ENCODE measurements at places on chromosomes 1 and 21.
A peak's percentile ranks its signal among the peaks of the same experiment; 100 is the strongest.

- no peak for DNase-seq
Measured at GRCh38 chr1:223041481-223041880, 101.6 kb downstream of the TLR5 start.

- no peak for DNase-seq
Measured at GRCh38 chr1:204731509-204731908, 46.0 kb upstream of the LRRN2 start.

- DNase-seq, result no peak
Measured at GRCh38 chr1:207073906-207074820, 14.5 kb upstream of the C4BPB start.

DNA sequence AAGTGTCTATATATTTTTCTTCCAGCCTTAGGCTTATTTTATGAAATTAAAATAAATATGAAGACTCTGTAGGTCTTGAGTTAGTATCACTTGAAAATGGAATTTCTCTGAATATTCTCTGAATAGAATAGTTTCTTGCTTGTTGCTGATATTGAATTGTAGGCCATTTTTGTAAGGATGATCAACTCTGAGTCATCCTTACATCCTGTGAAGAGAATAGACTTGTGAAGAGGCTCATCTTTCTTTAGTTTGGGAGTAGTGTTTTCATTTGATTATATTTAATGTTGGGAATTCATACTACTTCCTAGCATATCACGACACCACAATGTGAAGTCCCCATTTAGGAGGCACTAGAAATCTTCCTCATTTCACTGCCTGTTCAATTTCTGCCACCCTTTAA, 27.5 kb upstream of the CD1D start:
- no peak for DNase-seq

DNA sequence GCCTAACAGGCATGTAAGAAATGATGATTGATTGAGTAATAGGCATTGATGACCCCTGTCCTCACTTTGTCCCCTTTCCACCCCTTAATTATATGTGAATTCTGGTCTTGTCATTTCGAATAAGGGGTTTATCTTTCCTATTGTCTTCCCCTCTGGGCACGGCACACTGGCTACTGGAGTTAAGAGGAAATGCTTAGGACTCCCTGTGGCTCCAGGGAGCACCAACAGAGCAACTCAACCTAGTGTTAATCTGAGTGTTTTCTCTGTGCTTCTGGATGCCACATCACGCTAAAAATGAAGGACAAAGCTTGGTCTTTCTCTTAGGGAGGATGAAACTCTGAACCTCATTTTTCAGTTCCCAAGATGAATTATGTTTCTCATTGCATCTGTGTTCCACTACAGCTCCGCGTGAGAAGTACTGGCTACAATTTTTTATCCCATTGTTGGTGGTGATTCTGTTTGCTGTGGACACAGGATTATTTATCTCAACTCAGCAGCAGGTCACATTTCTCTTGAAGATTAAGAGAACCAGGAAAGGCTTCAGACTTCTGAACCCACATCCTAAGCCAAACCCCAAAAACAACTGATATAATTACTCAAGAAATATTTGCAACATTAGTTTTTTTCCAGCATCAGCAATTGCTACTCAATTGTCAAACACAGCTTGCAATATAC, 5.3 kb downstream of the FCER1A start:
- DNase-seq, result no peak

DNA sequence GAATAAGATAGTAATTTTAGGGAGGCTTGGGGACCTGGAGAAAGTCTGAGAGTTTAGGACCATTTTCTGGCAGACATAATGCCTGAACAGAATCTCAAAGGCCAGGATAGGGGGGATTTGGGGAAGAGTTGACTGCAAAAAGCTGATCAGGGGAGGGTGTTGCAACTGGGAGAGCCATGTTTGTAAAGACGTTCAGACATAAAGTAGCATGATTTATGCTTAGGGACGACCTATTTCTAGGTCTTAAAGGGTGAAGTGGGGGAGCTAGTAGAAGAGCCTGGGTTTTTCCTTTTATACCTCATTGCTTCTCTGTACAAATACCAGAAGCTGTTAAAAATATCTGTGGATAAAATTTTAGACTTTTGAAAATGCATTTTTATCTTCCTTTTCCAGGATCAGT, 51.2 kb downstream of the FNBP1L start:
- DNase-seq, result no peak

- DNase-seq, result no peak
Measured at GRCh38 chr1:11997081-11997850, 17.0 kb downstream of the MFN2 start.

DNA sequence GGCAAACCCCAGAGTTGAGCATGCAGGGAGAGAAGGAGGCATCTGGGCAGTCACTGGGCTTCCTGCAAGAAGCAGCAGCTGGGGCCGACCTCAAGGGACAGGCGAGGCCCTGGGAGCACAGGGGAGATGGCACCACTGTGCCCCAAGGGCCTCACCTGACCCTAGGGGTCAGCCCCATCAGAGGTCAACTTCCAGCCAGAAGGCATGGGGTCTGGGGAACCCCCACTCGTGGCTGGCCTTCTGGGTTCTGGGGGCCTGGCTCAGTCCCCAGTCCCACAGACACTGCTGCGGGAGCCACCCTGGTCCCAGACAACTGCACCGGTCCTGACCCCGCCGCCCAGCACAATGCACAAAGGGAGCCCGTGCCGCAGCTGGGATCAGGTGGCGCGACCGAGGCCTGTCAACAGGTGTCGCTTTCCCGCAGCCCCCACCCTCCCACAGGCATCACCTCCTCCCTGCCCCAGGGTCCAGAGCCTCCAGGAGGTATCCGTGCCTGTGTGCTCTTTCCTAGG, 6.2 kb downstream of the WNT9A start:
- no peak for DNase-seq

- DNase-seq, result peak; percentile 12
Measured at GRCh38 chr21:14120091-14120734, 90.5 kb downstream of the LIPI start.

- DNase-seq, result no peak
Measured at GRCh38 chr1:155740995-155741394, 52.1 kb downstream of the DAP3 start.

GRCh38 chr1:41745022-41745421, 173.7 kb downstream of the HIVEP3 start:
- no peak for DNase-seq

DNA sequence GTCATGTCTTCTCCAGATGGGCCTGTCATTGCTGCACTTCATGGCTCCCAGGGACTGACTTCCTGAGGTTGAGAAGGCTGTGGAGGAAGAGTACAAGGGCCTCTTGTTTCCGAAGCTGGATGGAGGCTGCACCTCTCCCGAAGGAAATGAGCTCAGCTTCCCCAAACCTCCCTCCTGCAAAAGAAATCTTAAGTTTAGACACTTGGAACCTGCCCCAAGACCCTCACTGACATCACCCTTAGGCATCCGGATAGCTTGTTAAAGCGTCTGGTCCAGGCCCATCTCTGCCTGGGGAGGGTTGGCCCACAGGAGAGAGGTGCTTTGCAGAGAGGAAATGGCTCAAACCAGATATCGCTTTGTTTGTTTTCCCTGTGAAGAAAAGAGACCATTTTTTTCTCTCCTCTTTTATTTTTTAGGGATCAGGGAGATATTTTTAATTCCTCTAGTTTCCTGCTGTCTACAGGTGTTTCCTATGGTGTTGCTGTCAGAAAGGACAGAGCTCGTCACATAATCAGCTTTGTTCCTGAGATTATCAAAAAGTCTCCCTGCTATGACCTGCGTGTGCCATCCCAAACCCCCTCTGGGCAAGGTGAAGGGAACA, 25.0 kb downstream of the RCSD1 start:
- no peak for DNase-seq

DNA sequence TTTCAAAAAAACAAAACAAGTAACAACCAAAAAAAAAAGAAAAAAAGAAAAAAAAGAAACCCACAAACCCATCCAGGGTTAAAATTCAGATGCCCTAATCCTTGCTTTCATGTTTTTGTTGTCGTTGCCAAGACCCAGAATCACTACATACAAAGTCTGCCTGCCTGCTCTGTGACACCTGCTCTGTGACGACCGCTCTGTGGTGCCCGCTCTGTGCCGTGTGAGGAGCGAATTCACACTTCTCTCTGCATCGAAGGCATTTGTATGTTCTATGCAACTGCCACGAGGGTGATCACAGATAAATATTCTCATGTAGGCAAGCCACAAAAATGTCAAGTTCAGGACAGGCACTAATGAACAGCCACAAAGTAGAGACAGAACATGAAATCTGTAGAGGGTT, 178.6 kb downstream of the SLC45A1 start:
- DNase-seq, result peak; percentile 39

DNA sequence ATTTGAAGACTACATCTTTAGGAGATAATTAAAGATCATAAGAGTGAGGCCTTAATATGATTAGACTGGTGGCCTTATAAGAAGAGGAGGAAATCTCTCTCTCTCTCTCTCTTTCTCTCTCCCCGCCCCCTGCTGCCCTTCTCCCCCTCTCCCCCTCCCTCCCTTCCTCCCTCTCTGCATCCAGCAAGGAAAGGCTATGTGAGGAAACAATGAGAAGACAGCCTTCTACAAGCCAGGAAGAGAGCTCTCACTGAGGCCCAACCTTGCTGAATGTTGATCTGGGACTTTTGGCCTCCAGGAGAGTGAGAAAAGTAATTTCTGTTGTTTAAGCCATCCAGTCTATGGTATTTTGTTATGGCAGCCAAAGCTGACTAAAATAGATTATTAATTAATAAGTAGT, 21.6 kb downstream of the FOXD3 start:
- DNase-seq, result no peak

DNA sequence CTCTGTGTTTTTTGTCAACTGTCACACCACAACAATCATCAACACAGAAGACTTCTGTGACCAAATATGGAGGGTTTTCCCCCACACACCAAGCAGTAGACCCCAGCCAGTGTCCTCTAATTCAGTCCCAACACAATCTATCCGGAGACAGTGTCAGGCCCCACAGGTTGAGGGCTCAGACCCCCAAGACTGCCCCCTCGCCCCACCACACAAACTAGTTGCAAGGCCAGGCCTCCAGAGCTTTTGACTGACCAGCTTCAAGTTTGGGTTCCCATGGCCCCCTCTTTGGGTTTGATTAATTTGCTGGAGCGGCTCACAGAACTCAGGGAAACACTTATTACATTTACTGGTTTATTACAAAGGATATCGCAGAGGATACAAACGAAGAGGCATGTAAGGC, 37.2 kb downstream of the NEK2 start:
- DNase-seq, result no peak

DNA sequence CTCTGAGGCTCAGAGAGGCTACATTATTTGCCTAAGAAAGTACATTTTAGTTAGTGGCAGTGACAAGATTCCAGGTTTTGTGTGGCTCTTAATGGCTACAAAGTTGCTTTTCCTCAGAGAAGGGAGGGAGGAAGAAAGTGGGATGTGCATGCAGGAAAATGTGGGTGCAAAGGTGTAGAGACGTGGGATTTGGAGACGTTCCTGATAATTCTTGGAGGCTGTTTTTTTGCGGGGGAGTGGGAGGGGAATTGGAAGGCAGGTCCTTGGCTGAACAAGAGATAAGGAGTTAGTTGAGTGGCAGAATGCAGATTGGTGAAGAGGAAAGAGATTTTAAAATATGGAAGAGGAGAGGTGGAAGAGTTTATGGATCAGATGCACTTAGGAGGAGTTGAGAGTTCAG, 258.1 kb downstream of the GRIK3 start:
- DNase-seq, result no peak

DNA sequence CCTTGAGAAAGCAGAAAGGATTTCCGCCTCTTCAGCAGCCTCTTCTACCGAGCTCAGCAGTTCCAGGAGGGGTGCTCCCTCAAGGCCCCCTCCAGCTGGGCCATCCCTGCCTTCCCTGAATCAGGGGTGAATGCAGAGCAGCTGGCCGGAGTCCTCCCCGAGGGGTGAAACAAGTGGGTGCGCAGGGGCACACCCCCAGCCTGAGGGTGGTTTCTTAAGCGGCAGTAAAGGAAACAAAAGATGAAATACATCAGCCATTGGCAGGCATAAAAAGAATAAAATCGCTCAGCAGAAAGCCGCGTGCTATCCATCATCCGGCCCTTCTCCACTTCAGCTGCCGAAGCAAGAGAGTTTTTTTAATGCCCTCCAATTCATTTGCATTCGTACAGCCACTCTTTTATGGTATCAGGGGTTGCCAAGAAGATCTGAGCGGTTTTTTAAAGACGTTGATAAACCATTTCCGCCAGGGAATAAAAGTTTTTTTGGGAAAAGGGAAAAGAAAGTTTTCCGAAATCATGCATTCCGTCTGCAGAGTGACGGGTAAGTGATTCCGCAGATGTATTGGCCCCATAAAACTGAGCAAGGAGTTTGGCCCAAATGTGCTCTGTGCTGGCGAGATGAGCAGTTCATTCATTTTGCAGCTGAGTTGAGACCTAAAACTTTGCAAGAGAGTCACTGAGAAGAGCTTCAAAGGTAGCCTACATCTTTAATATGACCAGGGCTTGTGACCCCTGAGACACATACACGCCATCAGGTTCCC, 73.7 kb upstream of the ZC3H12A start:
- DNase-seq, result no peak

DNA sequence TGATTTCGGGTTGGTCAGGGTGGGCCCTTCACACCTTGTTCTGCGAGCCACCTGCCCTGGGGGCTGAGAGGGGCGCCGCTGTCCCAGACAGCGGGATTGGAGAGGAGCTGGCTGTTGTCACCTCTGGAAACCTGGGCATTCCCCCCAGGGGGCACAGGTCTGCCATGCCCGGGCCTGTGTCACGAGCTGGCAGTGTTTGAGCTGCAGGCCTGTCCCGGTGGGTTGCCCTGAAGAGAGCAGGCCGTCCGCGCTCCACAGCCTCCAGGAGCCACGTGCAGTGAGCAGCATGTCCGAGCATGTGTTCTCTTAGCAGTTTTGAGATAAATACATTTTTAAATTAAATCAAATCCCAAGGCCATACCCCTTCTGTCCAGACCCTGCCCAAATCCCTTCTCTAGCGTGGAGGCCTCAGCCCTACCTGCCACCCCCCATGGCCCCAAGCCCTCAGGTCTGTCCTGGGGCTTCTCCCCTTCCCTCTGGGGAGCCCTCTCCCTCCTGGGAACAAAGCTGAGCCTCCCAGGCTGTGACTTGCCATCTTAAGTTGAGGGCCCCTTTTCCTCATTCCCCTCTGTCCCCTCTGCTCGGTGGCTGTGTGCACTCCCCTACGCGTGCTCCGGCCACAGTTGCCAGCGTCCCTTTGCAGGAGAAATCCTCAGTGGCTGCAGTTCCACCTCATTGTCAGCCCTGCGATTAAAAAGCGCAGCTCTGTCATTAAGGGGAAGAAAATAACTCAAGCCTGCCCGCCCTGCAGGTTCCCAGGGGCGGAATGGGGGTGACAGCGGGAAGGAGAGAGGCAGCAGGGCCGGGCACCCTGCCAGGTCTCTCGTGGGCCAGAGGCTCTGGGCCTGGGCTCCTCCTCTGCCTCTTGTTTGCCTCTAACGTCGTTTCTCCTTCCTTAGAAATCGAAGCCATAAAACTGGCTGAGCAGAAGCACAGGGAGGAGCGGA, 26.6 kb downstream of the SLX9 start:
- no peak for DNase-seq
